ENCODE measurements at places on chromosomes 1 and 21.

DNA sequence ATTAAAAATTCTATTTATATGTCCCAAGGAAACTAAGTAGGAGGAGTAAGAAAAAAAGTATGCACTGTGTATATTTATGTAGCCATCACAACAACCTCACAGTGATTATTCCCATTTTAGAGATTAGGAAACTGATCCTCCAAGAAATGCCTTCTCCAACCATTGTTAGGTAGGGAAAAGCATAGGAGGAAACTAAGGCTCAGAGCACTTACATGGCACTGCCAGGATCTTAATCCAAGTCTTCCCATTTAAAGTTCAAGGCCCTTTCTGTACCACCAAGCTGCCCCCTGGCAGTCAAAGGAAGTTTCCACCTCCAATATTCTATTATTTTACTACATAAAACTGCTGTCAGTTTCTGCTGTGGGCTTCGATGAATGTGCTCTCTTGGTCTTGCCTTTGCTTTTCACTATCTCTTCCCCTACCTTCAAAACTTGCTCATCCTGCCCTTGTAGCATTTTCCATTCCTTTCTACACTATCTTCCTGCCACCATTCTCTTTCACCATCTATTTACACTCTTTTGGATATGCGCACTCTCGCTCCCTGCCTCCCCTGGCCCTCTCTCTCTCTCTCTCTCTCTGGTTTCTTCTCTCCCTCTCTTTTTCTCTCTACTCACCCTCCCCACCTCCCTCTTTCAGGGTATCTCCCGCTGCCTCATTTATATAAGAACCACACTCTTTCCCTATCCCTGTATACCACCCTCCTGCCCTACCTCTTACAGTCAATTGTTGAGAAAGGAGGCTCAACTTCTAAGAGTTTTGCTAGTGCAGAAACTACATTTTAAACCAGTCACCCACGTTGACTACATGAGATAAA lies 34.0 kb downstream of the PUM1 start:
- no peak for DNase-seq

GRCh38 chr1:26218906-26219494 lies 15.0 kb upstream of the CEP85 start:
- no peak for DNase-seq

DNA sequence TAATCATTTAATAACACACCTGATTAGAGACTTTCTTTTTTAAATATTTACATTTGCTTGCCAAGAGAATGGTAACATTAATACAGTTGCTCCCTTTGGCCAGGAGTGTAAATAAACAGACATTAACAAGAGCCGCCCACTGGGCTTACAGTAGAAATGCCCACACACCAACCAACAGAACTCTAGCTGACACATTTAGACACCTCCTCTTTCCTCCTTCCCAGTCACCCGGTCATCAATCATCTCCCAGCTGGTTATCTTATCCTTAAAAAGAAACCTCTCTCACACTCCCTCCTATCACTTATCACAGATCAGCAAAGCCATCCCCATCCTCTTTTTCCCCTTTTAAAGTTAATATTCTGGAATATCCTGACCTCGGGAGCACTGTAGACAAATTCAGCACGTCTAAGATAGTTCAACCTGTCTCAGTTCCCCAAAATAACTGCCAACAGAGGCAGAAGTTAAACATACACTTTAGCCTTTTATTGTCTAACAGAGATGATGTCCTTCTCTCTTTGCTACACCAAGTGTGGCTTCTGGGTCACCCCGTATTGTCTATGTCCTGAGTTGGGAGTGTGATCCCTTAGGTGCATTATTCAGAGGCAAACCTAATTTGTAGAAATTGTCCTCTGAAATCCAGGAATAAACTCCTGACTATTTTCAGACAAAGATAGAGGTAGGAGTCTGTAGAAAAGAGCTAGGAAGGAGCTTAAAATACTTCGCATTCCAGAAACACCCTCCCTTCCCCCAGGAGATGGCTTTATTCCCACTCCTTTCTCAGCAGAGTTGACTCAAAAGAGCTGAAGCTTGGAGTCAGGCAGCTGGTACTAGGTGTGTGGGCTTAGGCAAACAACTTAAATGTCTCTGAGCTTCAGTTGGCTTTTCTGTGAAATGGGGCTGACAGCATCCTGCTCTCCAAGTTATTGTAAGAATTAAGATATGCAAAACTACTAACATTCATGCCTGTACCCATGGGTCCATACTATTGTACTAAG lies 8.8 kb downstream of the MYCL start:
- DNase-seq = no peak

- no peak for DNase-seq
These were observed 20.6 kb upstream of the SLC45A3 start for GRCh38 chr1:205700865-205701401.

DNA sequence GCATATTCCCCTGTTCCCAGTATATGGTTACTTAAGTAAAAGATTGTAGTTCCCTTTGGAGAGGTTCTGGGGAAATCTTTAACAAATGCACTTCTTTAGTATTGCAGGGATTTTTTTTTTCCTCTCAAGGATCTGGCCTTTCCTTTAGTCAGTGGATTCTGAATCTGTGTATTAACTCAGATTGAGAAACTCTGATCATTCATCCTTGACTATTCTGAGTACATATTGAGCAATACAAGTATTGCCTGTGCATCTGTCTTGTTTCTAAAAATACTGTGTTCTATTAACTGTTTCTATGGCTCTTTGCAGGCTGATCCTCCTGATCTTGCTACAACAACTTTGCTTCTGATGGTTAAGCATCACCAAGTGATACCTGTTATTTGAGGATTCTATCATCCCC lies 67.8 kb upstream of the FGGY start:
- DNase-seq = no peak

DNA sequence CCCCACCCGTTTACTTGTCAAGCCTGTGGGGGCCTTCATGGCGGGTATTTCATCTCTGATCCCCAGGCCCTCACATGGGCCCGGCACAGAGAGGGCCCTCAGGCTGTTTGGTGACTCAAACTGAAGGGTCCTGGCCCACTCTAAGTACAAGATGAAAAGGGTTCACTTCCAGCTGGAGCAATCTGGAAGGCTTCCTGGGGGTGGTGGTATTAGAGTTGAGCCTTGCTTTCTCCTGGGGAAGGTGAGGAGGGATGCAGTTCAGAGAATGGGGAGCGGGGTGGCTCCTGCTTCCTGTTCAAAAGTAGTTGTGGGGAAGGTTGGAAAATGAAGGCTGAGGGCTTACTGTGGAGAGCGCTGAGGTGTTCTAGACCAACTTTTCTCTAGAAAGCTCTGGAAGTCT lies 47.7 kb downstream of the DHRS3 start:
- no peak for DNase-seq

DNA sequence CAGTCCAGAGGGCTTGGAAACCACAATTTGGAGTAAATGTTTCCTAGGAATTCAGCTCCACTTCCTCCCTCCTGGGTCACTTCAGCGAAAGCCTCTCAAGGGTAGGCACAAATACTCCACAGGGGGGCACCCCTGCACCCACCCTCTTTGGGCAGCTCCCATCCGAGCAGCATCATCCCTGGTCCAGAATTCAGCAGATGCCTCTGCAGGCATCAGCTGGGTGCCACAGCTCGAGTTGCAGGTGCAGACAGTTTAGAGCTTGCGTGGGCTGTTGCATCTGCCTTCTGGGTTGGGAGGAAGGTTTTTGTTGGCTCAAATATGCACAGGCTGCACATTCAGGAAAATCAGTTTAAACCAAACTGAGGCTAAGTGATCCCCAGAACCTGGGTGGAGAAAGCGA lies 25.0 kb downstream of the KANK4 start:
- no peak for DNase-seq

- no peak for DNase-seq
These were observed 113.2 kb downstream of the TENT5C start for GRCh38 chr1:117719004-117719403.

DNA sequence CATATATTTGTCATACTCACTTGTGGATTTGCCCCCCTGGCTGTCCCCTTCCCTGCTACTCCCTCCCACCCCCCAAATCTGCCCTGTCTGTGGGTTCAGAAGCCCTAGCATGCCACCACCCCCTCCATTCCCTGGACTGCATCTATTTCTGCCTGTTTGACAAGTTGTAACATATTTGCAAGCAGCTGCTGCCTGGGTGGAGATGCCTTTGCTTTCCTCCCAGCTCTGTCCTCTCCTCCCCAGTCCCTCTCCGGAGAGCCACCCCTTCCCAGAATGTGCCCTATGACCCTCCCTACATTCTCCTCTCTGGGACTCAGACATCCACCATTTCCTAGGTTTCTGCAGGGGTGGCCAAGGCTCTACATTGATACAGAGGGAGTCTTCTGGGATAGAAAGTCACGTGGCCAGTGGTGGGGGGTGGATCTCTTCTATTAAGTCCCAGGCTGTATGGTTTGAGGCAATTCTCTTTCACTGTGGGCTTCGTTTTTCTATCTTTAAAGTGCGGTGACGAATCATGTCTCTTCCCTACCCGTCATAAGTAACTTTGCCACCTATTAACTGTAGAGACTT lies 6.0 kb upstream of the MYOG start:
- no peak for DNase-seq

GRCh38 chr1:240136402-240136801 lies 44.7 kb downstream of the FMN2 start:
- no peak for DNase-seq

DNA sequence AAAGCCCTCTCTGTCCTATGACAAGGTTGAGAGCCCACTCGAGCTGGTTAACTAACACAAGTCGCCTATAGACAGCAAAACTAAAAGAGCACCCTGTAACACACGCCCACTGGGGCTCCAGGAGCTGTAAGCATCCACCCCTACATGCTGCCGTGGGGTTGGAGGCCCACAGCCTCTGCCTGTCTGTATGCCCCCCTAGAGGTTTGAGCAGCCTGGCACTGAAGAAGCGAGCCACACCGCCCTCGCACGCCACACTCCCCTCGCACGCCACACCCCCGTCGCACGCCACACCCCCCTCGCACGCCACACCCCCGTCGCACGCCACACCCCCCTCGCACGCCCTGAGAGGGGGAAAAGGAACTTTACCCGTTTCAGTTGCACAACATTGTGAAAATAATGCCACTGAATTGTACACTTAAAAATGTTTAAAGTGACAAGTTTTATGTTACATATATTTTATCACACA lies 13.2 kb upstream of the HMGCL start:
- DNase-seq = peak; percentile 16

GRCh38 chr21:37863842-37864241 lies 52.4 kb downstream of the KCNJ6 start:
- DNase-seq = no peak

GRCh38 chr1:109490029-109490933 lies 3.6 kb upstream of the CYB561D1 start:
- peak; percentile 39 for DNase-seq

DNA sequence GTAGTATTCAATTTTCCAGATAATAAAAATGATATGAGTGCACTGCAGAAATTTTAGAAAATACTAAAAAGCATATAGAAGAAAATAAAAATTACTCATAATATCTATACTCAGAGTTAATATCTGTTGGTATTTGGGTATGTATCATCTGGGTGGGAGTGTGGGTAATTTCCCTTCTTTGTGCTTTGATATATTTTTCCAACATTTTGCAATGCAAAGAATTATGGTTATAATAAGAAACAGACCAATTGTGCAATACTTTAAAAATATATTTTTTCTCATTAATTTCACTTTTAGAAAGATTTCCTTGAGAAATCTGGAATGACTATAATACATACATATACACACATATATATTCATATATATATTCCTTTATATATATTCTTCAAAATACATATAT lies 665.7 kb downstream of the ADGRL2 start:
- DNase-seq = no peak

DNA sequence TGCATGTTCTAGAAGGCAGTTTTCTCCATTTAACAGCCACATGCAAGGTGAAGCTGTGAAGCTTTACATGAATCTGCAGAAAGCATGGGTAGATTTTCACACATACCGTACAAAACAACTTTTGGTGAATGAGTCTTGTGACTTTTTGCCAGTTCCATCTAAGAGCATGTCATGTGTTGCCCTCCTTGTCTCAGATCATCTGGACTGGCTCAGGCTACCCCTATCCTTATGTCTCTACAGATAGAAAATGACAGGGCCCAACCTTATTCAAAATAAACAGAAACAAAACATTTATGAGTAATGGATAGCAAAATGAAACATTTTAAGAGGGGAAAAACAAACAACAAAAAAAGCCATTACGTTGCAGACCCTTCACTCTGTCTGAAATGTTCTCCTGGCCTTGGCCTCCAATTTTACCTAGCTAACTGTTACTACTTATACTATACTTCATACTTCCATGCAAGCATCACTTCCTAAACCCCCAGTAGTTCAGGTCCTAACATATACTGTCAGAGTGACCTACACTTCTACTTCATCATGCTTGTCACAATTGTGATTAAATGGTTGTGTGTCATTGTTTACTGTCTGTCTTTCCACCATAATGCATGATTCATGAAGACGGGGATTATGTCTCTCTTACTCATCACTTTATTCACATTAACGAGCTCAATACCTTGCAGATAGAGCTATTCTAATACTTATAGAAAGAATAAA lies 39.0 kb downstream of the LRRC8C start:
- no peak for DNase-seq

DNA sequence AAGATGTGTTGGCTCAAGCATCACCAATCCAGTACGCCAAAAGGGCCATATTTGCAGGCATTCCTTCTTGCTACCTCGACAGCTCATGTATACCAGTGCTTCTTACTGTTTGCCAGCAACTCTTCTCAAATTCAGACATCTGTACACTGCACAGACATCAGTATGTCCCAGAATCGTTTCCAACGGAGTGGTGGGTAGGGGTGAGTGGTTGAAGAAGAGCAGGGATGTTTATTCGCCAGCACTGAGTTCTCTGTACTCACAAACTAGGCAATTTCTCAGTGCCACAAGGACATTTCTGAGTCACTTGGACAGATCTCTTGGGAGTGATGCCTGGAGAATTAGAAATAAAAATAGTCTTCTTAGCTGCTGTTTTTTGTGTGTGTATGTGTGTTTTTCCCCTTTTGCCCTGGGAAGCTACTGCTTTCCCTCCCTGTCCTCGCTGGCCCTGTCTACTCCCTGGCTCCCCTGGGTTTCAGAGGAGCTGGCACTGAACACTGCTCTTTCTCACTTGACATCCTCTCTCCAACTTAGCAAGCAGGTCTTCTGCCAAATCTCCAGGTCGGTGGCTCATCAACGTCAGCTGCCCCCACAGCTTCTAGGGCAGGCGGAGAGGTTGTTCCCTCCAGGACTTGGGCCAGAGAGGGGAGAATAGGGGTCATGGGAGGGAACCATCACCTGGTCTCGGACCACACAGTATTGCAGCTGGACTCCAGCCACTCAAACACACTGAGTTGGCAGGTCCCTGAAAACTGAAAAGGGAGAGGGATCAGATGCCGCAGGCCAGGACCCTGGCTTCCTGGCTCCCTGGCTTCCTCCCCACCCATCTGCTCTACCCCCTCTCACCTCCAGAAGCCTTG lies 90.5 kb downstream of the NMNAT2 start:
- DNase-seq = no peak

GRCh38 chr1:236753516-236753915 lies 41.6 kb upstream of the MTR start:
- no peak for DNase-seq

- no peak for DNase-seq
These were observed 139.9 kb downstream of the DHRS3 start for GRCh38 chr1:12477936-12478611.

DNA sequence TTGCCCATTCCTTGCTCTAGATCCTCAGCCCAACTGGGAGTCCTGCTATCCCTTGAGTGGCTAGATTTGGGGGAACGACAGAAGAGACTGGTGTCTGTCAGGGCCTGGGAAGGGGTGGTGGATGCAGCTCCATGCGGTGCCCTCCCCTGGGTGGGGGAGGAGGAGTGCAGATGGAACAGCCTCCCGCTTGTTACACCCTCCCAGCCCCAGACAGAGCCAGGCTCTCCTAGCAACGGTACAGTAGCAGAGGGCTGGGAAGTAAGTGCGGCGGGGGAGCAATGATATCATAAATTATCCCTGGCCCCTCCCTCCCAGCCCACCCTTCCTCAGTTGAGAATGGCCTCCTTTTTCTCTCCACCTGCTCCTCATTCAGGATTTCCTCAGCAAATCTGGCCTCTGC lies 37.2 kb downstream of the RHBG start:
- no peak for DNase-seq
